ENCODE measurements at places on chromosomes 3 and 15.
A peak's percentile ranks its signal among the peaks of the same experiment; 100 is the strongest.

DNA sequence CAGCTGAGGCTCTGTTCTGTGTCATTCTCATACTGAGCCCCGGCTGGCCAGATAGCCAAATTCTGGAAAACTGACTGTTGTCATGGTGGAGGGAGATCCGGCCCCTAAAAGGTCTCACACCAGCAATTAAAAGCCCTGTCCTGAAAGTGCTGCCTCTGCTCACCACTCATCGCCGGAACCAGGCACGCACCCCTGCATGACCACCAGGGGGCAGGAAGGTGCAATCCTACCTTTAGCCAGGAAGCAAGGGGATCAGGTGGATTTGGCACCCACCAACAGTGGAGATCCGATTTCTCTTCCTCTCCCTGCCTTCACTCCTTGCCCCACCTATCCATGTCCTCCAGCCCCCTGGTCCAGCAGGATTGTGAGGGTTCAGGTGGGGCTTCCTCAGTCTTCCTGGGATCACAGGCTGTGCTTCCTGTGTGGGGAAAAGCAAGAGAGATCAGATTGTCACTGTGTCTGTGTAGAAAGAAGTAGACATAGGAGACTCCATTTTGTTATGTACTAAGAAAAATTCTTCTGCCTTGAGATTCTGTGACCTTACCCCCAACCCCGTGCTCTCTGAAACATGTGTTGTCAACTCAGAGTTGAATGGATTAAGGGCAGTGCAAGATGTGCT lies 16.1 kb upstream of the CACNA2D2 start:
- peak; percentile 79 for DNase-seq

DNA sequence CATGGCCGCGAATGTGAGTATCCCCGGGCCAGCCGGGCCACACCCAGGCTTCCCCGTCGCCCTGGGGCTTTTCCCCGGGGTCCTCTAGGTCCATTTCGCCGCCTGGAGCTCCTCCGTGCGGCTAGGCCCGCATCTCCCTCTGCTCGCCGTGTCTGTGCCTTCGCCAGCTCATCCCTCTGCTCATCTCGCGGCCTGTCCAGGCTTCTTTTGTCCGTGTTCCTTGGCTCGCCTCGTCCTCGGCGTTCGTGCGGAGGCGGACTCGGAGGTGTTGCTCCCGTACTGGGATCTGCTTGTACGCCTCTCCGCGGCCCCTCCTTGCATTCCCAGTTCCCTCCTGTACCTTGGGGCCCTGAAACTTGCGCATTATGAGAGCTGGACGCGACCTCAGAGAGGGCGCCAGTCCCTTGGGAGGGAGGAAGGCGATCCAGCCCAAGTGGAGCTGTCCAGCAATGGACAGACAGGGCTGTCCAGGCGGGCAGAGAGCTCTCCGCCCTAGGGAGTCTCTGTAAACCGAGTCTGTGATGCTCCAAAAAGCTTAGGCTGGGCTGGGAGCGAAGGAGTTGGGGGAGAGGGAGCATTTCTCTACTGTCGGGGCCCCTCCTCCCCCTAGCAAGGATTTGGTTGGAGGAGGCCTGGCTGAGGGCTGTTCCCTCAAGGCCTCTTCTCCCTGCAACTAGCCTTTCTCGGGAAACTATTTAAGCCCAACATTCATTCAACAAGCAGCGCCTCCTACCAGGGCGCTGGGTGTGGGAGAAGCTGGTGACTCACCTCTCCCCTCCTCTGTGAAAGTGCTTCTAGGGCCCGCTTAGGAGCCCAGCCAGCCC lies 553 bp downstream of the TMEM43 start:
- DNase-seq: no peak

DNA sequence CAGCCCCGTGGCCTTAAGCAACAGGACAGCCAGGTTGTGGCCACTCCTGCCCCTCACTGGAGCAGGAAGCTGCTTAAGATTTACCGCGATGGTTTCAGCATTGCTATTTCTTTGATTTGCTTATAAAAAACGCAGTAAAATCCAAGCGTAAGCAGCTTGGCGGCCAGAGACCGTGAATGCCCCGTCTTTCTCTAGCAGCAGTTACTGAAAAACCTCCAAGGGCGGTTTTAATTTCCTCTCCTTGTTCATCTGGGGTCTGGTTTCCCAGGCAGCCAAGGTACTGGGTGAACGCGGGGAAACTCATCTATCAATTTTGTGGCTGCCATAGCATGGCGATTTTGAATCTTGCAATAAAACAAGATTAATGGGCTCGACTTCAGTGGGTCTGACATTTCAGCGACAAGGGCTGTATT lies 130.3 kb downstream of the MINAR1 start:
- DNase-seq: no peak

GRCh38 chr3:105323274-105323599 lies 43.5 kb upstream of the ALCAM start:
- DNase-seq: no peak

GRCh38 chr3:196344663-196345062 lies 6.5 kb upstream of the TM4SF19 start:
- no peak for DNase-seq

DNA sequence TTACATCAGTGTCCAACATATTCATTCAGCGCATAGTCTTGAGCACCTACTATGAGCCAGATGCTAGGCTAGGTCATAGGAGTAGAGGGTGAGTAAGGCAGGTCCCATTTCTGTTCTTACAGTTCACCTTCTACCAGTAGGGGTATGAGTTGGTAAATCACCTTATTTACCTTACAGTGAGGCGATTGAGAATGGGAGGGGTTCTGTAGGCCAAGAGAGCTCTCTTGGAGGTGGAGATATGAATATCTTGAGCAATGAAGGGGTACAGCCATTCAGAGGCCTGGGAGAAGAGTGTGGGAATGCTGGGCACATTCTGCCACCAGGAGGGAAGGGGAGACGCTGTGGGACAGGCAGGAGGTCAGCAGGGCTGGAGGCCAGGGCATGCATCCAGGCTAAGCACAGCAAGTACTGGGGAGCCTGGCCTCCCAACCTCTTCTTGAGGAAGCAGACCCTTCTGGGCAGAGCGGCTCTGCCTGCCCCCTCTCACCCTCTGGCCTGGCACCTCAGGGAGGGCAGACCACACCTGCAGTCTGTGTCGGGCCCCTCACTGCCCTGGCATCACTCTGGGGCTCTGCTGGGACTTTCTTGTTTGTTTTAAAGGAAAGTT lies 123.4 kb downstream of the EEFSEC start:
- no peak for DNase-seq

DNA sequence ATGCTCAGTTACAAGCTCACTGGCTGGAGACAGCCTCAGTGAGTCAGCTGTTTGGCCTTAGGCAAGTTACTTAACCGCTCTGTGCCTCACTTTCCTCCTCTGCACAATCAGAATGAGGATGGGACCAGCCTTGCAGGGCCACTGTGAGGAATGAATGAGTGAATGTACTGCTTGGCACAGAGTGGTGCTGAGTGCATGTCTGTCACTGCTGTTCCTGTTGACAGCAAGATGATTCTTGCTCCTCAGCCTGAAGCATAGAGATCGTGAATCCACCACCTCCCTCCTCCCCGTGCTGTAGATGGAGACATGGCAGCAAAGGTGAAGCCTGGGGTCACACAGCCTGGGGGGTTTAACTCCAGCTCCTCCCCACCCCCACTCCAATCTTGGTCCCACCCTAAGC lies 14.6 kb upstream of the GRIP2 start:
- no peak for DNase-seq

DNA sequence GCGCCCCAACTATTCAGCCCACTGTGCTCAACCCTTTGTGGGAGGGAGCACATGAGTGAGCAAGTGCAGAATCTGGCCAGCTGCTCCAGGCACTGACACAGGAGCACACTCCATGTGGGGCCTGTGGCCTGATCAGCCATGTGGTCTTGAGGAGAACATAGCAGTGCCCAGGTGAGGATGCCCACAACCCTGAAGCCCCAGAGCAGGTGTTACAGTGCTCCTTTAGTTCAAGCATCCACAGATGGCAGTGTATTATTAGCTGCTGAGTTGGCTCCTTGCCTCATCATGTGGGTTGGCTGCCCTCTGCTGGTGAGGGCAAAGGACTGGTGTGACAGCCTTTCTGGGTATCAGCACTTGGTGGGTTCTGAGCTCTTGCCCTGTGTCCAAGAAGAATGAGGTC lies 1588.2 kb downstream of the SI start:
- peak; percentile 47 for DNase-seq

DNA sequence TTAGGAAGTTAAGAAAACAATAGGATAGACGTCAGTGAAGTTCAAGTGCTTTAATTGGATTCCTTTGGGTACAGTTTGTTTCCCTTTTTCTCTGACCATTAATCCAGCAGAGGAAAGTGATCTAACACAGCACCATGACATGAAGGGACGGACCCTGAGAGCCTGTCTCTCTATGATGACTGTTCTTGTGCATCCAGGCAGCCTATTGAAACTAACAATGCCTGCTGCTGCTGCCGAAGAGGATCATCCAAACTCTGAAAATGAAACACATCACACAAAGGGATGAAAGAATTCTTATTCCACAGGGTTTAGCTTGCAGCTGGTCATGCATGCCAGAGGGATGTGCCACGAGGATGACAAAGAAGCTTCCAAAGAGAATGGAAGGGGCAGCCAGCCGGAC lies 75.5 kb downstream of the ZBTB20 start:
- no peak for DNase-seq

DNA sequence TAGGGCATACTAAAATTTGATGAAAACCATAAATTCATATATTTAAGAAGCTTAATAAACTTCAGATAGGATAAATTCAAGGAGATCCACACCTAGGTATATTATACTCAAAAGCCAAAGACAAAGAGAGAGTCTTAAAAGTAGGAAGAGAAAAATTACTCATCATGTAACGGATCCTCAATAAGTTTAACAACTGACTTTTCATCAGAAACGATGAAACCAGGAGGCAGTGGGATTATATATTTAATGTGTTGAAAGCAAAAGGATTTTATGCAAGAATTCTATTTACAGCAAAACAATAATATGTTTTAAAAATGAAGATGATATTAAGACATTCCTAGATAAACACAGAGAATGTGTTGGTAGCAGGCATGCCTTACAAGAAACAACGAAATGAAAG lies 202.7 kb downstream of the OXSM start:
- DNase-seq: no peak

DNA sequence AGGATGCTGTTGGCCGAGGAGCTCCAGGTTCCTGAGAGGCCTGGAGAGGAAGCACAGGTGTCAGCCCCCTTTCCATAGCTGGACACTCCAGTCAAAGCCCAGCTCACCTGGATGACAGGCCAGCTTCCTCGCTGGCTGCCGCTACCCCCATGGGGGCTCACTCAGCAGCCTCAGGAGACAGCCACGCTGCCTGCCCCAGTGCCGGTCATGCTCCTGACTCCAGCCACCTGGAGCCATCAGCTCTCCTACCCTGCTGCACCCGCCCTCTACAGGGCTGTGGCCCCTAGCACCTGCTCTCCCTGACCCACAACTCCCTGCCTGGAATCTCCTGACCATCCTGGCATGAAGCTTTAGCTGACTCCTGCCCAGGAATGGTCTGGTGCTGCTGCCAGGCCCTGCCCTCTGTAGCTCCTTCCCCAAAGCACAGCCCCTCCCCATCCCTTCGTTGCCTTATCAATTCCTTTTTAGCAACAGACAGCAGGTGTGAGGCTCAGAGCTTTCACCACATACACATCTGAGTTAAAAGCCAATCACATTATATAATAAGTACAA lies 94.2 kb downstream of the NUP210 start:
- DNase-seq: no peak

DNA sequence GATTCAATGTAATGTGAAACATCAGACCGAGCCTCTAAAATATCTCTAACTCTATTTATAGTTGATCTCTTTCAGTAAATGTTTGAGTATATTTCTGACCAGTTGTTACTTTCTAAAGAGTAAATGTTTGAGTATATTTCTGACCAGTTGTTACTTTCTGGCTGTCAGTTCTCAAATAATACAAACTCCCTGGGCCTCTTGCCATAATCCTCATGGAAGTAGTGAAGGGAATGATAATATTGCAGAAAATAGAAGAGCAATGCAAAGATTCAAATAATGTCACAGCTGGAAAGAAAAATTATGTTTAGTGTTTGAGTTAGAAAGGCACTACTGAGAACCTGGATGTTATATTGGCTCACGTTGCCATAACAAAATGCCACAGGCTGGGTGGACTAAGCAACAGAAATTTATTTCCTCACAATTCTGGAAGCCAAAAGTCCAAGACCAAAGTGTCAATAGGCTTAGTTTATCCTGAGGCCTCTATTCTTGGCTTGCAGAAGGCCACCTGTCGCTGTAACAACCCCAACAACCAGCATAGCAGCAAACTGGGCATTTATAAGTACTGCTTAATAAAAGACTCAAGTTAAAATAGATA lies 470.6 kb upstream of the BCHE start:
- DNase-seq: no peak

GRCh38 chr3:146640955-146641867 lies 36.1 kb upstream of the PLSCR5 start:
- DNase-seq: peak; percentile 14

All from GM13977 (cell line).